Stimulated activated CD4-positive, alpha-beta T cell treated with anti-CD3 and anti-CD28 coated beads, TNF-alpha, amount 100 ng/mL, for 48 hours (primary cell): ENCODE measurements at places on chromosomes 16 and 17.

- DNase-seq: no peak
Measured at GRCh38 chr16:81590714-81591544, 146.3 kb downstream of the CMIP start.

DNA sequence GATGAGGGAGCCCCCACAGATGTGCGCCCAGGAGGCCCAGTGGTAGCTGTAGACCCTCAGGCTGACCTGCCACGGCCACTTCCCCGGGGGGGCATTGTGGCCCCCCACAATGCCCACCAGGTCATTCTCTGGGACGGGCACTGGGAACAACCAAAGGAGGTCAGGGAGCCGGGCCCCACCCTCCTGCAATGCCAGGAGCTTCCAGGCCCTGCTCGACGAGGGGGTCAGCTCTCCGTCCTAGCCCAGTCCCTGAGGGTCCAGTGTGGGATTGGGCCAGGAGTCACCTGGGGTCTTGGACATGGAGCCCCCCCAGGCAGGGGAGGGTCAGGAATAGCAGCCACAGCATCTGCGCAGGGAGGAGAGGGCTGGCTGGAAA lies 7.0 kb downstream of the TPSD1 start:
- no peak for DNase-seq

DNA sequence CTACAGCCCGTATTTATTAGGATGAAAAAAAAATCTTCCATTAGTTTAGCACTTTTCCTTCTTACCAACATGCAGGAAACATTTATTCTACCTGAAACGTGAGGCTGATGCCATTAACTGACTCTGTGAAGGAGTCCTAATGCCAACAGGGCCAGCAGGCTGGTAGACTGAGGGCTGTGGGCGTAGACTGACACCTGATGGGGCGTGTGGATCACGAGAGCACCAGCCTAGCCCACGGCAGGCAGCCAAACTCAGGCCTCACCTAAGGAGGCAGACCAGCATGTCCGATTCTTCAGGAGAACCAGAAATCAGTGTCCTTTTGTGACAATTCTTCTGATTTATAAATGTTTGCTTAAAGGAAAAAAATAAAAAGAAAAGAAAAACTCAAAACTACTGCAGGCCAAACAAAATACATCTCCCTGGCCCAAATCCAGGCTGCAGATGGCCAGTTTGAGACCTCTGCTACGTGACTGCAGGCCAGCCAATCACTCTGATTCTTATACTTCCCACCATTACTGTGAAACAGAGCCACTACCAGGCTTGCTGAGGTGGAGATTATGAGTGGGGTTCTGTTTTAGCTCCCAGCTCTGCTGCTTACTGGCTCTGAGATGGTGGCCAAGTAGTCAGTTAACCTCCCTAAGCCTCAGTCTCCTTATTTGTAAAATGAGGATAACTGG lies 66.5 kb downstream of the GNAO1 start:
- no peak for DNase-seq

DNA sequence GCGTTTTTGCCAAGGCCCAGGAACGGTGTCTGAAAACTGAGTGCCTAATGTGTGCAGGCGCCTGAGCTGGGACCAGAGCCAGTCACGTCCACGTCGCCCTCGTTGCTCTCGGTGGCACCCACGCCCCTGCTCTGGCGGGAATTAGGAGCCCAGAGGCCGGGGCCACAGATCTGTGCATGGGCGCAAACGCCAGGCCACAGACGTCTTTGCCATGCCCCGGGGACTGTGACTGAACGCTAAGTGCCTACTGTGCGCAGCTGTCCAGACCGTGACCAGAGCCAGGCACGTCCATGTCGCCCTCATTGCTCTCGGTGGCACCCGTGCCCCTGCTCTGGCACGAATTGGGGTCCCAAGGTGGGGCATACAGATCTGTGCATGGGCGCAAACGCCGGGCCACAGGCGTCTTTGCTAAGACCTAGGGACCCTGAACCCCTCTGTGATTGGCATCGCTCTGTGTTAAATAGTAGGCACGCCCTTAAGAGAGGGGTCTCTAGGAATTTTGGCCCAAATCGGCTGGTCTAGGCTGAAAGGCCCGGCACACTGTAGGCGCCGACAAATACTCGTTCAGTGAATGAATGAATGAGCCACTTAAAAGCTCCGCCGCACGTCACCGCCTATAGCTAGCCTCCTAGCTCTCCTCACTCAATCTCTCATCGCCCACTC lies 827 bp upstream of the UBALD1 start:
- no peak for DNase-seq

DNA sequence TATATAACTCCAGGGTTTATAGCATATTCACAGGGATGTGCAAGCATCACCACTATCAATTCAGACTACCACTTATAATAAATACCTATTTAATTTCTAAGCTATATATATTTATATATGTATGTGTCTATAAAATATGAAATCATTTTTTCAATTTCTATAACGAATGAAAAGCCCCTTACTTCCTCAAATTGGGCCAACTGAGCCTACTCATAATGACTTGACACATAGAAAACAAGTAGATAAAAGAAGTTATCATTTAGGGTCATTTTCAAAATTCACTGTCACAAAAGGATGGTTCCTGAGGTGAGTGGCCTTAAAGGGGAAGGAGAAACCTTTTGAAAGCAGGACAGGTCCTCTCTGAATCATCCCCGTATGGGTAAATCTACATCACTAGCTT lies 114.1 kb downstream of the ADCY9 start:
- no peak for DNase-seq

- no peak for DNase-seq
Measured at GRCh38 chr16:23494188-23494587, 16.1 kb downstream of the GGA2 start.

DNA sequence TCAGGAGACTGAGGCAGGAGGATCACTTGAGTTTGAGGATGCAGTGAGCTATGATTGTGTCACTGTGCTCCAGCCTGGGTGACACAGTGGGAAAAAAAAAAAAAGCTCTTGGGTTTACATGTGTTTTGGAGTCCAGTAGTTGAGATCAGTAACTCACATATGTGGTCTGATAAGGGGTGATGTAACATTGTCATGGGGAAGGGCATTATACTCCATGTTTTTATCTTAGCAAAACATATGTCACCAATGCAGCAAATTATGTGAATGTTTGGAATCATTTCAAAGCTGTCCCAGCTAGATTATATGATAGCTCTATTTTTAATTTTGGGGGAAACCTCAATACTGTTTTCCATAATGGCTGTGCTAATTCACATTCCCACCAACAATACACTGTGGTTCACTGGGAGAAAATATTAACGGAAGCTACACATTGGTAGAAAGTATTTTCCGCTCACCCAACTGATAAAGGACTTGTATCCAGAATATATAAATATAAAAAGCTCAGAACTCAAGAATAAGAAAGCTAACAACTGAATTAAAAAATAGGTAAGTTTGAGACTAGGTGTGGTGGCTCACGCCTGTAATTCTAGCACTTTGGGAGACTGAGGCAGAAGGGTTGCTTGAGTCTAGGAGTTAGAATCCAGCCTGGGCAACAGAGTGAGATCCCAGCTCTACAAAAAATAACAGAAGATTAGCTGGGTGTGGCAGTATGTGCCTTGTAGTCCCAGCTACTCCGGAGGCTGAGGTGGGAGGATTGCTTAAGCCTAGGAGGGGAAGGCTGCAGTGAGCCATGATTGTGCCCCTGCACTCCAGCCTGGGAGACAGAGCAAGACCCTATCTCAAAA lies 224.1 kb upstream of the TBX2 start:
- no peak for DNase-seq

DNA sequence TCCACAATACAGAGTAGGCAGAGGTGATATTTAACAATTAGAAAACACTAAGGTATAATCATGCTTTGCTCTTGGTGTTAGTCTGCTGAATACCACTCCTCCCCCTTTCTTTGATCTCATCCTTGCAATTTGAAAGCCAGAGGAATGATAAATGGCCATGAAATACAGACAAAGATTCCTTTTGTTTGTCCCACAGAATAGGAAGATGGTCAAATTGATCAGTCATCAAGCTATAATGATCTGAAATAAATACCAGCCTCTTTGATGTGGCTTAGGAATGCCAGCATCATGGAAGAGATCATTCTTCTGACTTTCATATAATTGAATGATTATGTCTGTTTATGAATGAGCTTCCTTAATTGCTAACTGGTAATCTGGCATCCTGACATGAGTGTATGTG lies 1541.7 kb upstream of the CDH8 start:
- no peak for DNase-seq

- DNase-seq: no peak
Measured at GRCh38 chr16:86965840-86966550, 351.2 kb downstream of the C16orf95 start.

- no peak for DNase-seq
Measured at GRCh38 chr17:50187394-50187725, 14.1 kb downstream of the COL1A1 start.

DNA sequence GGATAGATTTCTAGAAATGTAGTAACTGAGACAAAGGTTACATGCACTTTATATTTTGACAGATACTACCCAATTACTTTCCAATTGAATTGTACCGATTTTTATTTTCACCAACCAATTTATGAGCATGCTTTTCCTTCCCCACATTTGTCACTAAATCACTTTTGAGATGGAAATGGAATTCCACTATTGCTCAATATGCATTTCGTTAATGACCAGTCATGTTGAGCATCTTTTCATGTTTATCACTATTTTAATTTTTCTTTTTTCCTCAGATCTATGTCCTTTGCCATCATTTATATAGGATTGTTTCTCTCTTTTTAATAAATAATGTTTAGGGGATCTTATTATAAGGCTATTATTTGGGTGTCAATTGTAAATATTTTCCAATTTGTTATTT lies 102.8 kb upstream of the SMIM36 start:
- DNase-seq: no peak

DNA sequence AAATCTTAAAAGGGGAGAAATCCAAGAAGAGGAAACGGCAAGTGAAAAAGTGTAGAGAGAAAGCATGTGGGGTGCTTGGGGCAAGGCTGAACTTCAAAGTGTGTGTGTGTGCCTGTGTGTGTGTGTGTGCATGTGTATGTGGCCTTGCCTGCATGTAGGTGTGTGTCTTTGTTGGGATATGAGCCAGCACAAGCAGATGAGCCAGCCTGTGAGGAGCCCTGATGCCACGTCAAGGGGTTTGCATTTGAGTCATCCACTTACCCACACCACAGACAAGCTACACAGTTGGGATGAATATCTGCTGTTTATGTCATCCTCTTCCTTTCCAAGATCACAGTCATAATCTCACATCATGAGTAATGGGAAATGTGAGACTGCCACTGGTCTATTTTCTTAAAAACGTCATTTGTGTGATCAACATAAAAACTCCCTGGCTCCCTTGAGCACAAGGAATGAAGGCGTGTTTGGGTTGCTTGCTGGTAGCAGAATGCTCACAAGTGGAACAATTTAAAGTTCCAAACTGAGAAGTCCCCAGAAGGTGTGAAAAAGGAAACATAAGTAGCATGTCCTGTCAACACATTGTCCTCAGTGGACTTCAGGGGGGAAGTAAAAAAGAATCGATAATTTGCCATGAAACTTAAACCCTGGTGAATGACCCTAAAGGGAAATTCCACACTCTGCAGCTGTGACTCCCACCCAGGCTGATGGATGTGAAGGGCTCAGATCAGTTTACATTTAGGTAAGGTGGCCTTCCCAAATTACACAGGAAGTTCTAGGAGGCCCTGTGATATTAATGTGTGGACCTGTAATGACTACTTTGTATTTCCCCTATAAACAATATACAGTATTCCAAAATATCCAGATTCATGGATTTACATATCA lies 14.7 kb downstream of the KCTD19 start:
- DNase-seq: peak; percentile 90

DNA sequence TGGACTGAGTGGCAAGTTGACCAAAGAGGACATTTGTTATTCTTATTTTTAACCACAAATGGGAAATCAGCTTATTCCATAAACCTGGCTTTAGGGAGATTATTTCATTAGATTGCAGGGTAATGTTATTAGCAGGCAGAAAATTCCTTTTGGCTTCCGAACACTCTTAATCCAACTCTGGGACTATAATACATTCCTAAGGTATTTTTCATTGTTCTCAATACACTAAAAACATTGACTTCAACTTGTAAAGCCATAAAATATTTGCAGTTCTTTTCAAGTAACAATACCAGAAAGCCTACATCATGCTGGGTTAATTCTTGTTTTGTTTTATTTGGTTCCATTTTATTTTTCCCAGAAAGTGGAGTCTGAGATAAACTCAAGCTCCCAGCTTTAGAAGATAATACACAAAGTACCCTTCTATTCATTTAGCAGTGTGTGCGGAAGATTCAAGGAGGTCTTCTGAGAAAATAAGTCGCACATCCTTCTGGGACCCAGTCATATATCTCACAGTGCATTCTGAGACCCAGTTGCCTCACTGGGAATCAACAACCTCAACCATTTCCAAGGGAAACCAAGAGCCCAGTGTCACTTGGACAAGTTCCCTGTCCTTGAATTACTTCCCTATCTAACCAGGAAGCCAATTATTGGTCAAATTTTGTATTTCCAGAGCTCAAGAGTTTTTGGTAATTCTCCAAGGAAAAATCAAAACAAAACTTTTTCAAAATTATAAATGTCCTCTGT lies 389.6 kb upstream of the DYNLRB2 start:
- no peak for DNase-seq

DNA sequence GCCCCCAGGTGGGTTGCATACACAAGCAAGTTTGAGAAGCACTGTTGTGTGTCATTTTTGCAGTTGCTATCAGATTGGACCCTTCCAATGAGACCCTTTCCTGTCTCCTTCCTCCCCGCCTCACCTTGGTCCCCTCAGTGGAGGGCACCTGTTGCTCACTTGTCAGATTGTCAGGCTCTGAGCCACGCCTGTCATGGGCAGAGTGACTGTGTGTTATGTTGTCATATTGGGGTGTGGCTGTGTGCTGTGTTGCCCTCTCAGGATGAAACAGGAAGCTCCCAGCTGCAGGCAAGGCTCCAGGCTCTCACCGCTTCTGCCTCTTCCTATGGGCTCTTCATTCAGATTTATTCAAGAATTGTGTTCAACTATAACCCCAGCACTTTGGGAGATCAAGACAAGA lies 302.9 kb downstream of the CPPED1 start:
- no peak for DNase-seq

GRCh38 chr16:29676989-29677785 lies 1.8 kb upstream of the QPRT start:
- DNase-seq: no peak

- DNase-seq: no peak
Measured at GRCh38 chr17:38339891-38340290, 3.9 kb downstream of the GPR179 start.

- no peak for DNase-seq
Measured at GRCh38 chr16:69831212-69832123, 69.3 kb downstream of the WWP2 start.

DNA sequence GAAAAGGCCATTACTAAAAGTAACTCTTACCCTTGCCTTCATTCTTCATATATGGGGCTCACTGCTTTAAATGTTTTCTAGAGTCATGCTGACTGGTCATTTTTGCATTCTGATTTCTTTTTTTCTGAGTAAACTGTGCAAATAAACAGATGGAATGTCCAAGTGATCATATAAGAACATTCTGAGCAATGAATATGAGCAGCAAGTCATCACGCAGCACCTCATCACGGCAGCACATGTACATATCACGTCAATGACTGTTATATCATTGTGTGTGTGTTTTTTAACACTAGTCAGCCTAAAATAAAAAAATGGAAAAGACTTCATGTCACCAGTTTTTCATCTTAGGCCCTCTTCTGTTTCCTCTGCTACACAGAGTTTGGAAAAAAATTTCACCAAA lies 490.0 kb upstream of the ZFHX3 start:
- no peak for DNase-seq

- no peak for DNase-seq
Measured at GRCh38 chr16:54266363-54266955, 20.1 kb downstream of the IRX3 start.

GRCh38 chr17:4519361-4519788 lies 20.7 kb downstream of the SPNS2 start:
- DNase-seq: no peak

GRCh38 chr16:70738083-70738977 lies 52.5 kb upstream of the MTSS2 start:
- no peak for DNase-seq

GRCh38 chr17:16507918-16508533 lies 16.0 kb upstream of the LRRC75A start:
- DNase-seq: no peak
